ENCODE measurements at places on chromosomes 16 and 17.

DNA sequence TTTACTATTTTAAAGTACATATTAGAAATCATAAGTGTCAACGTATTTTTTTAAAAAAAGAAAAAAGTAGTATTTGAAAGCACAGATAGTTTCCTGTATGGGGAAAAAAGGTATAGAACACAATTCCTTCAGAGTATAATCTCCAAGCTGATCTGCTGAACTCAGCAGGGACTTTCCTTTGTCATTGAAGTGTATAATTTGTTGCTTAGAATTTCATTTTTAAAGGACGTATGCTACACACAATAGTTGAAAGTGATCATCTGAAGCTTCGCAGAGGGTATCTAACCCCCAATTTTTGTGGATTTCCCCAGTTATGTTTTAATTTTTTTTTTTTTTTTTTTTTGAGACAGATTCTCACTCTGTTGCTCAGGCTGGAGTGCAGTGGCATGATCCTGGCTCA, 20.2 kb upstream of the MAPT start:
- DNase-seq: no peak

DNA sequence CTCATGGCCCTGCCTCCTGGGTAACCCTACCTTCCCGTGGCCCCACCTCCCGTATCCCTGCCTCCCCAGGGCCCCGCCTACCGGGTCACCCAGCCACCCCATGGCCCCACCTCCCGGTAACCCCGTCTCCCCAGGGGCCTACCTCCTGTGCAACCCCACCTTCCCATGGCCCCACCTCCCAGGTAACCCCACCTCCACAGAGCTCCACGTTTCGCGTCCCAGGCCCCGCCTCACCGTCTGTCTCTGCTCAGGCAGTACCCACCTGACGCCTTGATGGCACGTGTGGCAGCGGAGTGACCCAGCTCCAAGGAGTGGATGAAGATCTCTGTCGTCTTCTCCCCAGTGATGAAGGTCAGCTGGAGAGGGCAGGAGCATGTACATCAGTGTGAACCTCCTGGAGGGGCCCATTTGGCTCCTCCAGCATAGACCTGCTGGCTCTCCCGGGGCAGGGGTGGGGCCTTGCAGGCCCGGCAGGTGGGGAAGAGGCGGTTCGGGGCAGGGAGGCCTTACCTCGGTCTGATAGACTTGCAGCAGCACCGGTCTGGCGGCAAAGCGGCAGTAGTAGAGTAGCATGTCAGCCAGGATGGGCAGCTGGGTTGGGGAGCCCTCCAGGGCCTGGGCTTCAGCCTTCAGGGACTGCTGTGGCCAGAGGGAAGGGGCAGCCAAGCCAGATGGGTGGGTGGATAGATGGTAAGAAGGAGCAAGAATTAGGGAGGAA, 18.7 kb upstream of the PIK3R6 start:
- no peak for DNase-seq

- DNase-seq: no peak
Observed at GRCh38 chr17:33640629-33641028, 347.5 kb upstream of the ASIC2 start.

GRCh38 chr17:71639865-71640264, 481.0 kb upstream of the SOX9 start:
- DNase-seq: no peak

GRCh38 chr16:860891-861290, 60.4 kb upstream of the GNG13 start:
- no peak for DNase-seq

DNA sequence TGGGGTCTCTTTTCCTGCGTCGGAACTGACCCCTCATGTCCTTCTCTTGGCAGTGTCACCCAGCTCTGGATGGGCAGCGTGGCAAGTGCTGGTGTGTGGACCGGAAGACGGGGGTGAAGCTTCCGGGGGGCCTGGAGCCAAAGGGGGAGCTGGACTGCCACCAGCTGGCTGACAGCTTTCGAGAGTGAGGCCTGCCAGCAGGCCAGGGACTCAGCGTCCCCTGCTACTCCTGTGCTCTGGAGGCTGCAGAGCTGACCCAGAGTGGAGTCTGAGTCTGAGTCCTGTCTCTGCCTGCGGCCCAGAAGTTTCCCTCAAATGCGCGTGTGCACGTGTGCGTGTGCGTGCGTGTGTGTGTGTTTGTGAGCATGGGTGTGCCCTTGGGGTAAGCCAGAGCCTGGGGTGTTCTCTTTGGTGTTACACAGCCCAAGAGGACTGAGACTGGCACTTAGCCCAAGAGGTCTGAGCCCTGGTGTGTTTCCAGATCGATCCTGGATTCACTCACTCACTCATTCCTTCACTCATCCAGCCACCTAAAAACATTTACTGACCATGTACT, 13.2 kb downstream of the IGFBP4 start:
- no peak for DNase-seq

DNA sequence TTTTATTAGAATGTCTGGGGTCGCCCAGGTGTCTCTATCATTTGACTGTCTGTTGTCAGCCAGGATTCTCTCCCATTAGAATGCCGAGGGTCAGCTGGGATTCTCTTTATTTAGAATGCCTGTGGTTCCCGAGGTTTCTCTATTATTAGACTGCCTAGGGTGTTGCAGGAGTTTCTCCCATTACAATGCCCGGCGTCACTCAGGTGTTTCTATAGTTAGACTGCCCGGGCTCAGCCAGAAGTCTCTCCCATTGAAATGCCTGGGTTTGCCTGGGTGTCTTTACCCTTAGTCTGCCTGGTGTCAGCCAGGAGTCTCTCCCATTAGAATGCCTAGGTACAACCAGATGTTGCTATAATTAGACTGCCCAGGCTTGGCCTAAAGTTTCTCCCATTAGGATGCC, 2252.0 kb downstream of the TP53TG3F start:
- no peak for DNase-seq

- no peak for DNase-seq
Observed at GRCh38 chr17:31935512-31935911, 1.3 kb upstream of the SUZ12 start.

GRCh38 chr17:348692-349425, 3.7 kb downstream of the RPH3AL start:
- DNase-seq: no peak
